GM12878 (cell line): ENCODE measurements at places on chromosomes 6 and 20. TPM values are rescaled to one million over a fixed set of nuclear protein-coding genes. Genes with fewer than 3 reads are reported as not detected.
A peak's percentile ranks its signal among the peaks of the same experiment; 100 is the strongest.

DNA sequence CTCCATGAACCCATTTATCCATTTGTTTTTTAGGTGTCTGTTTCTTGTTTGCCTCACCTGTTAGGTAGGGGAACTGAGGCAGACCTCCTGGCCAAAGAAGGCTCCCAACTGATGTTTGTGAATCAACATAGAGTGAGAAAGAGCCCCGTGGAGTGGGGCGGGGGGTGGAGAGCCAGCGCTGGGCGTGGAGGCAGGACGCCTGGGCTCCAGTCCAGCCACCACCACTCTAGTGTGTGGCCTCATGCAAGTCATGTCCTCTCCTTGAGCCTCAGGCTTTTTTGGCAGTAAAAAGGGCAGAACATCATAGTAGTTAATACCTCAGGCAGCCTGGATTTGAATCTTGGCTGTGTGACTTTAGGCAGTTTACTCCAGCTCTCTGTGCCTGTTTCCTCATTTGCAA, 42.2 kb upstream of the SCRT2 start:
- no peaks in the 10 kb centered on the region for H3K36me3 ChIP-seq
- no peak overlapping the region for H3K27ac ChIP-seq
- no peaks in the 10 kb centered on the region for H3K4me1 ChIP-seq
- no peaks in the 10 kb centered on the region for H3K27me3 ChIP-seq
- no peak overlapping the region for H3K4me3 ChIP-seq
- DNase-seq, result no peak

DNA sequence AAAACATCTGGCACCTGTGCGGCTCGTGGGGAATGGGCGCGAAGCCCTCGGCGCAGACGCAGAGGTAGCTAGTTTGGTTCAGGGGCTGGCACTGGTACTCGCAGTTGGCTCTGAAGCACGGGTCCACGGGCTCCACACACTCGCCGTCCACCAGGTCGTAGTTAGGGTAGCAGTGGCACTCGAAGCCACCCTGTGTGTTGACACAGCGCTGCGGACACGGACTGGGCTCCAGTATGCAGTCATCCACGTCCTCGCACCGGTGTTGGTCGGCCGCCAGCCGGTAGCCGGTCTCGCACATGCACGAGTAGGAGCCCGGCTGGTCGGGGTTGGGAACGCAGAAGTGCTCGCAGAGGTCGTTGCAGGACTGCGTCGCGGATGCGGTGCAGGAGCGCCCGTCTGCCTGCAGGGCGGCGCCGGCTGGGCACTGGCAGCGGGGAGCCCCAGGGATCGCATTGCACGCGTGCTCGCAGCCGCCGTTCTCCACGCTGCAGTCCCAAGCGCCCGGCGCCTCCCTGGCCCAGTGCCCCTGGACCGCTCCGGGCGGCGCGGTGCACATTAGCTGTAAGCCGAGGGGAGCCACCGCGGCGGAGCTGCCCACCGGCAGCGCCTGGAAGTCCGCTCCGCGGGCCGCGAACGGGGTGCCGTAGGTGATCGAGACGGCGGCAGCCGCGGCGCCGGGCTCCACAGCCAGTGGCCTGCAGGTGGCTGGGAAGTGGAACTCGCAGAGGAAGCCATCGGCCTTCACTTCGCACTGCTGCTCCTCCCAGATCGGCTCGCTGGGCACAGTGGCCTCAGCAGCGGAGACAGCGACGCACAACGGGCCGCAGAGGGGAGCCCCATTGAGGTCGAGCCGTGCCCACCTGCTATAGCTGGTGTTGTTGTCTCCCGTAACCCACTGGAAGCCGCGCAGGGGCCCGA, 930 bp downstream of the THBD start:
- no peaks in the 10 kb centered on the region for H3K36me3 ChIP-seq
- no peak overlapping the region for H3K4me3 ChIP-seq
- H3K27ac ChIP-seq, result no peak overlapping the region
- H3K4me1 ChIP-seq, result no peaks in the 10 kb centered on the region
- peaks cover 8% of the 10 kb centered on the region for H3K27me3 ChIP-seq

- H3K27me3 ChIP-seq, result no peaks in the 10 kb centered on the region
- H3K4me1 ChIP-seq, result peaks cover 25% of the 10 kb centered on the region
- peak overlapping the region; percentile 4; the same call in 1 of the 2 replicates for H3K4me3 ChIP-seq
Observed at GRCh38 chr6:72649032-72649984, 27.4 kb downstream of the KCNQ5 start.

The SIRPB2 gene
- not detected in 2 replicates for total RNA-seq

GRCh38 chr6:56772737-56773184, 130.1 kb upstream of the DST start:
- H3K4me1 ChIP-seq, result peaks cover 41% of the 10 kb centered on the region
- no peak overlapping the region for H3K4me3 ChIP-seq
- H3K27ac ChIP-seq, result no peak overlapping the region
- H3K27me3 ChIP-seq, result no peaks in the 10 kb centered on the region

The FAM8A1 gene
- 3.8 and 4.5 TPM in 2 replicates for total RNA-seq

GRCh38 chr6:117444600-117444999, 18.9 kb upstream of the ROS1 start:
- no peak overlapping the region for H3K4me3 ChIP-seq
- H3K4me1 ChIP-seq, result no peaks in the 10 kb centered on the region
- no peaks in the 10 kb centered on the region for H3K27me3 ChIP-seq
- no peak for DNase-seq
- H3K27ac ChIP-seq, result no peak overlapping the region
- no peaks in the 10 kb centered on the region for H3K36me3 ChIP-seq

- no peaks in the 10 kb centered on the region for H3K27me3 ChIP-seq
- H3K4me1 ChIP-seq, result no peaks in the 10 kb centered on the region
- no peak overlapping the region for H3K4me3 ChIP-seq
Observed at GRCh38 chr20:24938498-24938897, 10.6 kb upstream of the CST7 start.

The OPN5 gene
- not detected in 2 replicates for total RNA-seq

- no peak overlapping the region for H3K27ac ChIP-seq
- H3K27me3 ChIP-seq, result no peaks in the 10 kb centered on the region; the same call in 1 of the 2 replicates
- H3K36me3 ChIP-seq, result no peaks in the 10 kb centered on the region
- no peak overlapping the region for H3K4me3 ChIP-seq
- no peaks in the 10 kb centered on the region for H3K4me1 ChIP-seq
Observed at GRCh38 chr20:32010666-32011065, 428 bp downstream of the CCM2L start.

DNA sequence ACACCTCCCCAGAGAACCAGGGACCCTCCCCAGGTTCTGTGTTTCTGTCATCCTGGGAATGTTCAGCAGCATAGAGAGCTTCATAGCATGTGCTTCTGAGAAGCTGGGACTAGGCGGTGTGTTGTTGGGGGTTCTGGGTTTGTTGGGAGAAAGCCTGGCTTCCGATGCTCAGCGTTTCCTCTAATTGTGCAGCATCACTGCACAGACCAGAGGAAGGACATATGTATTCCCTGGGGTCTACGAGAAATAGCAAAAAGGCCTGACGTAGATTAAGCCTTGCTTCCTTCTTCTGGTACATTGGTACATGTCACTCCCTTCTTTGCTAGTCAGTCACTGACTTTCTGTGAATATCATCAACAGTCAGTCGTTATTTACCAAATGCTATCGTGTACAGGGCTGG, 96.9 kb upstream of the SGK1 start:
- H3K4me3 ChIP-seq, result no peak overlapping the region
- H3K27me3 ChIP-seq, result peaks cover 3% of the 10 kb centered on the region
- no peaks in the 10 kb centered on the region for H3K4me1 ChIP-seq
- no peaks in the 10 kb centered on the region for H3K36me3 ChIP-seq
- no peak for DNase-seq

DNA sequence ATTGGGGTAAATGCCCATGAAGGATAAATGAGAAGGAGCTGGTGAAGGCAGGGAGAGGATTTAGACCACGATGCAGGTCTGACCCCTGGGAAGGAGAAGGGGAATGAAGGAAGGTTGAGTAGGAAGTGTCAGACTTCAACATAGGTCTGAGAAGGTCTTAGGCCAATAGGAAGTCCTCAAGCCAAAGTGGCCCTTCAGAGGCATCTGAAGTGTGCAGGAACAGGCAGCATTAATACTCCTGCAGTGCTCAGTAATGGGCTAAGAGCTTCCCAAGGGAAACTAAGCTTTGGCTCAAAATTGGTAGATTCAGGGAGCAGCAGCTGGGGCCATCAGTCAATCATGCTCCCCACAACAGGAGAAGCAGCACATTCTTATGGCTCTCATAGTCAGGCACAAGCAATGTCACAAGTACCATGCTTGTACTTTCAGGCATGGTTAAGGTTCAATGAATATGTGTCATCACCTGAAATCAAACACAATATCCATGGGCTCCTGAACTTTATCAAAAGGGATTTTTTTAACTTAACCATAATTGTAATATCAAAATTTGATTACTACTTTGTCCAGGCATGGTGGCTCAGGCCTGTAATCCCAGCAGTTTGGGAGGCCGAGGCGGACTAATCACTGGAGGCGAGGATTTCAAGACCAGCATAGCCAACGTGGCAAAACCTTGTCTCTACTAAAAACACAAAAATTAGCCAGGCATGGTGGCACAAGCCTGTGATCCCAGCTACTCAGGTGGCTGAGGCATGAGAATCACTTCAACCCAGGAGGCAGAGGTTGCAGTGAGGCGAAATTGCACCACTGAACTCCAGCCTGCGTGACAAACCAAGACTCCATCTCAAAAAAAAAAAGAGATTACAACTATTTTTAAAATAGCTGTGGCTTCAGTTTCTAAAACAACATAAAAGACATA, 9.9 kb downstream of the RALGAPA2 start:
- H3K27me3 ChIP-seq, result no peaks in the 10 kb centered on the region
- no peak overlapping the region for H3K4me3 ChIP-seq
- DNase-seq, result no peak
- H3K4me1 ChIP-seq, result peaks cover 10% of the 10 kb centered on the region; the same call in 1 of the 2 replicates

DNA sequence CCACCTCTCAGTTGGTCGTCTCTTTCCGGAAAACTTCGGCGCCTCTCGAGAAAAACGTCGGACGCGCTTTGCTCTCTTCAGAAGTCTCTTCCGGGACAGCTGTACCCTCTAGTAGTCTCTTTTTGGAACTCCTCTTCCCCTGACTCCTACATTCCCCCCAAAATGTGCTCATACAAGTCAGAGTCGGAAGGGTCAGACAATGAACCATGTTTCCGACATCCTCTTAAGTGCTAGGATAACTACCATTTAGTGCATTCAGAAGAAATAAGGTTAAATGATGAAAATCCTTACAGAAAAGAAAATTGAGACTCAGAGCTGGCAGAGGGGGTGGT, 476 bp upstream of the TP53RK start:
- peaks cover 11% of the 10 kb centered on the region; the same call in 1 of the 2 replicates for H3K36me3 ChIP-seq
- no peaks in the 10 kb centered on the region; the same call in 1 of the 2 replicates for H3K4me1 ChIP-seq
- peak overlapping the region; percentile 75 for H3K4me3 ChIP-seq

- no peak for DNase-seq
- no peaks in the 10 kb centered on the region for H3K36me3 ChIP-seq
- peaks cover 16% of the 10 kb centered on the region for H3K4me1 ChIP-seq
- no peak overlapping the region for H3K27ac ChIP-seq
Observed at GRCh38 chr6:52341561-52342260, 20.2 kb upstream of the PAQR8 start.

DNA sequence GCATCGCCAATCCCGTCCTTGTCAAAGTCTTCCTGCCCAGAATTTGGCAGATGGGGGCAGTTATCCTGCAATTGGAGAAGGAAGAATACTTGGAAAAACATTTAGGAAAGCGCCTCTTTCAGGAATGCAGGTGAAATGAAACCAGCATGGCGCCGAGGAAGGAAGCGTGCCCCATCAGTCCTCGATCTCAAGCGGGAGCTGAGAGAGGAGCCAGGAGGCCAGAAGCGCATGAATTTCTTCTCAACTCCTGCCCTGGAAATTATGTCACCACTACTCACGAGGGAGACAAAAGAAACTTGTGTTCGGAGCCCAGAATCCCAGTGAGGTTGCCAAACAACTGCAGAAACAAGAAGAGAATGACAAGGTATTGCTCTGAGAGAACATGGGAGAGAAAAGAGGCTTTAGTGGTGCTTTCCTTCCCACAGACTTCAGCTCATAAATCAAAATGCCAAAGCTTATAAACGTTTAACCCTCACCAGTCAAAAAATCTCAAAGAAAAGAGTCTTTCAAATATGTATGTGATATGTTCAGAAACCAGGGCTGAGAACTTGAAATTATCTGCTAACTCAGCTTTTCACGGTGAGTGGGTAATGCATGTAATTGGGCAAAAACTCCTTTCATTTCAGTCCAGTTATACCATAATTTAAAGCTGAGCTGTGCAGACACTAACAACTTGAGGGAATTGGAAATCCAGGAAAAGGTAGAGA, 23.9 kb downstream of the THBS2 start:
- DNase-seq, result no peak
- no peak overlapping the region for H3K27ac ChIP-seq
- H3K36me3 ChIP-seq, result no peaks in the 10 kb centered on the region
- no peak overlapping the region for H3K4me3 ChIP-seq
- no peaks in the 10 kb centered on the region for H3K27me3 ChIP-seq

The PRDM13 gene
- total RNA-seq, result 0.15 TPM in 1 of 2 replicates, not detected in the other

- H3K4me3 ChIP-seq, result no peak overlapping the region
- no peak overlapping the region for H3K27ac ChIP-seq
- no peaks in the 10 kb centered on the region for H3K4me1 ChIP-seq
- no peaks in the 10 kb centered on the region for H3K27me3 ChIP-seq
- no peak for DNase-seq
Observed at GRCh38 chr6:1762203-1762602, 152.5 kb downstream of the FOXC1 start.

- no peak for DNase-seq
- no peaks in the 10 kb centered on the region for H3K4me1 ChIP-seq
- no peaks in the 10 kb centered on the region for H3K27me3 ChIP-seq
- H3K36me3 ChIP-seq, result no peaks in the 10 kb centered on the region
- no peak overlapping the region for H3K4me3 ChIP-seq
Observed at GRCh38 chr20:38591474-38592410, 9.9 kb upstream of the ARHGAP40 start.

The NFATC2 gene
- total RNA-seq, result 17.5 and 20.0 TPM in 2 replicates

- H3K4me3 ChIP-seq, result no peak overlapping the region
- no peak for DNase-seq
- no peaks in the 10 kb centered on the region for H3K36me3 ChIP-seq
- H3K27me3 ChIP-seq, result peaks cover 7% of the 10 kb centered on the region; the same call in 1 of the 2 replicates
- H3K4me1 ChIP-seq, result no peaks in the 10 kb centered on the region
Observed at GRCh38 chr6:33731035-33731434, 15.7 kb downstream of the IP6K3 start.

DNA sequence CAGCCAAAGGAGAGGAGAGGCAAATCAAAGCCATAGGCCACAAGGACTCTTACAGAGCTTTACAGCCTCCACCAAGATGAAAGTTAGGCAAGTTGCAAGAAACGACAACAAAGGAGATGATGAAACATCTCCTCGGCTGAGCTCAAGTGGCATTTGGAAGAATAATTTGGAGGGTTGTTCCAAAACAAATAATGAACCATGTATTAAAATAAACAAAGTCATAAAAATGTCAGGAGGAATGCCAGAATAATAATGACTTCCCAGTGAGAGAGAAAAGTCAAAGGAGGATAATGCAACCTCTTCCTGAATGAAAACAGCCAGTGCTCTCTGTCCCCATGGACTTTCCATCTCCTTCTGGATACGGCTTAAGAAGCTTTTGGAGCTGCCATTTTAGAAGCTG, 371.4 kb upstream of the ID4 start:
- DNase-seq, result no peak
- H3K36me3 ChIP-seq, result no peaks in the 10 kb centered on the region
- H3K4me1 ChIP-seq, result no peaks in the 10 kb centered on the region

The DPPA5 gene
- not detected in 2 replicates for total RNA-seq

GRCh38 chr6:38221251-38221650, 401.7 kb downstream of the ZFAND3 start:
- no peaks in the 10 kb centered on the region for H3K27me3 ChIP-seq
- no peak for DNase-seq
- peaks cover 4% of the 10 kb centered on the region; the same call in 1 of the 2 replicates for H3K4me1 ChIP-seq
- no peaks in the 10 kb centered on the region for H3K36me3 ChIP-seq
- H3K4me3 ChIP-seq, result no peak overlapping the region
